Lower lobe of right lung (tissue), 2 donors: ENCODE measurements at places on chromosomes 11 and 22. TPM values are rescaled to one million over a fixed set of nuclear protein-coding genes. Genes with fewer than 3 reads are reported as not detected.

- no peaks in the 10 kb centered on the region for H3K27me3 ChIP-seq
- H3K4me3 ChIP-seq, result no peak overlapping the region
- H3K36me3 ChIP-seq, result no peaks in the 10 kb centered on the region
- DNase-seq, result no peak
These were observed 10.1 kb upstream of the NXPE1 start for GRCh38 chr11:114569801-114570200.

GRCh38 chr22:49322861-49323622 lies 504.6 kb downstream of the BRD1 start:
- no peaks in the 10 kb centered on the region for H3K36me3 ChIP-seq
- no peak overlapping the region for H3K27ac ChIP-seq
- DNase-seq, result peak; percentile 15
- no peak overlapping the region for H3K4me3 ChIP-seq

DNA sequence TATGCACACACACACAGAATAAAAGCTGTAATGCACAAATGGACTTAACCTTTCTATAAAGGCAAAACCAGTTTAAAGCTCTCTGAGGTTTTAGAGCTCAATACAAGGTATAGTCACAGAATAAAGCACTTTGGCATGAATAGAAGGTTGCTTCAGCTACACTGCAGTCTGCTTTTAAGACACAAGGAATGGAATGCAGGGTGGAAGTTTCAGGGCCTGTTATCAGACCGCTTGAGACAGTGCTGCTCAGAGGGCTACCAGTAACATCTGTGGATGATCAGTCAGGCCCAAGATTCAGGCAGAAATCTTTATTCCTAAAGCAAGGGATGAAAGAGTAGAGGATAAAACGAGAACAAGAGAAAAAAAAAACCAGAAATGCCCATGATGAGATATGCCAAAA lies 46.7 kb downstream of the CD44 start:
- H3K27ac ChIP-seq, result no peak overlapping the region
- H3K36me3 ChIP-seq, result peaks cover 90% of the 10 kb centered on the region
- no peaks in the 10 kb centered on the region for H3K27me3 ChIP-seq
- no peak overlapping the region for H3K4me3 ChIP-seq
- no peak for DNase-seq

The WNT11 gene
- total RNA-seq, result 9.2 TPM

GRCh38 chr11:88340366-88340935 lies 2.9 kb upstream of the CTSC start:
- H3K27ac ChIP-seq, result no peak overlapping the region
- no peak overlapping the region for H3K4me3 ChIP-seq
- H3K4me1 ChIP-seq, result peaks cover 20% of the 10 kb centered on the region
- no peaks in the 10 kb centered on the region for H3K27me3 ChIP-seq

GRCh38 chr11:130773244-130773820 lies 142.9 kb downstream of the SNX19 start:
- DNase-seq, result no peak
- no peaks in the 10 kb centered on the region for H3K36me3 ChIP-seq
- H3K4me1 ChIP-seq, result peaks cover 9% of the 10 kb centered on the region
- no peak overlapping the region for H3K4me3 ChIP-seq

The C11orf86 gene
- not detected for total RNA-seq

GRCh38 chr11:131392528-131393255 lies 22.3 kb downstream of the NTM start:
- no peaks in the 10 kb centered on the region for H3K27me3 ChIP-seq
- no peak overlapping the region for H3K27ac ChIP-seq
- H3K4me1 ChIP-seq, result no peaks in the 10 kb centered on the region
- H3K4me3 ChIP-seq, result no peak overlapping the region

DNA sequence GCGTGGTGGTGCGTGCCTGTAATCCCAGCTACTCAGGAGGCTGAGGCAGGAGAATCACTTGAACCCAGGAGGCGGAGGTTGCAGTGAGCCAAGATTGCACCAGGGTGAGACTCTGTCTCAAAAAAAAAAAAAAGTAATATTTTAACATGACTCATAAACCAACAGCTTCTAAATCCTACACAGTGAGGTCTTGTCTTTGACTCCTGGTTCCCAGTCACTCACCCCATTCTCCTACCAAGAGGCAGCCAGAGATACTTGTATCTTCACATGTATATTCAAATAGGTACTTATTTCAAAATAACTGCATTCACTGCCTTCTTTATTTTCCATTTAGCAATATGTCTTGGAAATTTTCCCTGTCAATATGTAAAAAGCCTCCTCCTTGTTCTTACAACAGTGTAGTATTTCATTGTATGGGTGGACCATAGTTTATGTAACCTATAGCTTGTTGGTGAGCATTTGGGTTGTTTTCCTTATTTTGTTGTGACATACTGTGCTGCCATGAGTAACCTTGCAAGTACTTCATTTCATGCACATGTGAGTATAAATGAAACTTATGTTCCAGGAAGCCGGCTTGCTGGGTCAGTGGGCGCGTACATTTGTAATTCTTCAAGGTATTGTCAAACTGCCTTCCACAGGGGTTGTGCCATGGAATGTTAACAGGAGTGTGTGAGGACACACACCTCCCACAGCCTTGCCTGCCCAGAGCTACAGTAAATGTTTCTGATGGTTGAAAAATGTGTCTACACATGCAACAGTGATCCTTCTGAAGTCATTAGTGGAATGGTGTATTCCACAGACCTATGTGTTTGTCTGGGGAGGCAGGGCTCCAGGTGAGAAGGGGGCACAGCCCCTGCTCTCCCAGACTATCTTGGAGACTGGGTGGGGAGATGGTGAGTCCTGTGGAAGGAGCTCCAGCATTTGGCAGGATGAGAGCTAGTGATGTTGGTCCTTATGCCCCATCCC lies 47.9 kb downstream of the OSBP2 start:
- DNase-seq, result no peak
- H3K4me3 ChIP-seq, result no peak overlapping the region
- no peak overlapping the region for H3K27ac ChIP-seq
- no peaks in the 10 kb centered on the region for H3K36me3 ChIP-seq

- peaks cover 21% of the 10 kb centered on the region for H3K4me1 ChIP-seq
- peak; percentile 96 for DNase-seq
- H3K36me3 ChIP-seq, result no peaks in the 10 kb centered on the region
- no peaks in the 10 kb centered on the region for H3K27me3 ChIP-seq
- H3K4me3 ChIP-seq, result peak within 1 kb of the TSS; percentile 71
These were observed at the start of gene RBFOX2 for GRCh38 chr22:36028646-36029405. Gene RBFOX2 (minus strand): TSS chr22:36028824. CDS start chr22:36028425, 399 bp downstream.

- H3K36me3 ChIP-seq, result no peaks in the 10 kb centered on the region
- peaks cover 14% of the 10 kb centered on the region for H3K4me1 ChIP-seq
- peak within 1 kb of the TSS; percentile 46 for H3K4me3 ChIP-seq
- peaks cover 73% of the 10 kb centered on the region for H3K27me3 ChIP-seq
- no peak for DNase-seq
- no peak within 1 kb of the TSS for H3K27ac ChIP-seq
These were observed at the start of gene B3GAT1 for GRCh38 chr11:134412203-134413042. Gene B3GAT1 (minus strand): TSS chr11:134412242. CDS start chr11:134387659, 24,583 bp downstream.

DNA sequence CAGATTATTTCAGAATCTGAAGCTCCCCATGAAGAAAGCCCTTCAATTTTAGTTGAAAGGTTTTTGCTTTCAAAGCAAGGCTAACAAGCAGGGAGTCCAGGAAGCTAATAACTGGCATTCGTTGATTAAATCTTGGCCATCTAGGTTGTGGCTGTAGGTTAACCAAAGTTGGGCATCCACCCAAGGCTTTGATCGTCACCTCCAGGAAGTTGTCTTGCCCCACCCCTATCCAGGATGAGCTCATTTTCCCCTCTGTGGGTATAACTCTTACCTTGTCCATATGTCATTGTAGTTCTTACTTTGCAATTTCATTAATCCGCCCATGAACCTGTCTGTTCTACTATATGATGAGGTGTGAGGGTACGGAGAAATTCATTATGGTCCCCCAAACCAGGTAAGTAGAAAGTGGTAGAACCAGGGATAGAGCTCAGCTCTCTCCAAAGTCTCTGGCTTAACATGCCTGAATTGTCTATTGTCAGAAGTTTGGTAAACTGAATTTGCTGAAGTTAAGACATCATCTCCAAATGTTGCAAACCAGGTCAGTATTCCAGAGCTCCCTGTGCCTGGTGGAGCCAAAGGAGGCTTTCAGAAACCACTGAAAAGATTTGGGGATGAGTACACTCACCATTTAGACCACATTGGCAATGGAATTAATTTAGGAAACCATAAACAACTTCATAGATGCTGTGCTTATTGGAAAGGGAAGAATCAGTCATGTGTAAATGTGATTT lies 97.1 kb downstream of the CD44 start:
- peaks cover 36% of the 10 kb centered on the region for H3K4me1 ChIP-seq
- H3K36me3 ChIP-seq, result peaks cover 2% of the 10 kb centered on the region
- H3K27me3 ChIP-seq, result no peaks in the 10 kb centered on the region

DNA sequence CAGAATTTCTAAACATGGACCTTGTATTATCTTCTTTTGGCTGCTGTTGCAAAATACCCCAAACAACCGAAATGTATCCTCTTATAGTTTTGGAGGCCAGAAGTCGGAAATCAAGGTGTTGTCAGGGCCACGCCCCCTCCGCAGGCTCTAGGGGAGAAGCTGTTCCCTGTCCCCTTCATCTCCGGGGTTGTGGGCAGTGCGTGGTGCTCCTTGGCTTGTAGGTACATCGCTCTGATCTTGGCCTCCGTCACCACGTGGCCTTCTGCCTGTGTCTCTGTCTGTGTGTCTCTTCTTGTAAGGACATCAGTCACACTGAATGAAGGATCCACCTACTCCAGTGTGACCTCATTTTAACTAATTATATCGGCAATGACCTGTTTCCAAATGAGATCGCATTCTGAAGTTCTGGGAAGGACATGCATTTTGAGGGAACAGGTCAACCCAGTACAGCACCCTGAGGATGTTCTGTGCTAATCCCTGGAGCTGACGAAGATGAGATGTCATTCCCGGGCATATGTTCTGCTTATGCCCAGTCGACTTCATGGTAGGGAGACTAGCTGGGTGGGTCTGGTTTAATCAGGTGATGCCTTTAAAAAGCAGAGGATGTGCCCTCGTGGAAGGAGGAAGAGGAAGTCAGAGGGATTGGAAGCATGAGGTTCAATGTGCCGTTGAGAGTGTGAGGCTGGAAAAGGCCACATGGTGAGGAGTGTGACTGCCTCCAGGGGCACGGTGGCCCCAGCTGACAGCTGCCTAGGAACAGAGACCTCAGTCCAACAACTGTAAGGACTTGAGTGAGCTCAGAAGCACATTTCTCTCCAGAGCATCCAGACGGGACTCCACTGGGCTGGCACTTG lies 531.1 kb downstream of the TBC1D22A start:
- peaks cover 6% of the 10 kb centered on the region for H3K4me1 ChIP-seq
- no peaks in the 10 kb centered on the region for H3K36me3 ChIP-seq
- no peak overlapping the region for H3K4me3 ChIP-seq
- no peak for DNase-seq
- peaks cover 6% of the 10 kb centered on the region for H3K27me3 ChIP-seq

GRCh38 chr11:22415476-22415875 lies 77.3 kb downstream of the SLC17A6 start:
- no peaks in the 10 kb centered on the region for H3K36me3 ChIP-seq
- no peaks in the 10 kb centered on the region for H3K4me1 ChIP-seq
- no peak for DNase-seq
- no peaks in the 10 kb centered on the region for H3K27me3 ChIP-seq
- H3K4me3 ChIP-seq, result no peak overlapping the region
- no peak overlapping the region for H3K27ac ChIP-seq

DNA sequence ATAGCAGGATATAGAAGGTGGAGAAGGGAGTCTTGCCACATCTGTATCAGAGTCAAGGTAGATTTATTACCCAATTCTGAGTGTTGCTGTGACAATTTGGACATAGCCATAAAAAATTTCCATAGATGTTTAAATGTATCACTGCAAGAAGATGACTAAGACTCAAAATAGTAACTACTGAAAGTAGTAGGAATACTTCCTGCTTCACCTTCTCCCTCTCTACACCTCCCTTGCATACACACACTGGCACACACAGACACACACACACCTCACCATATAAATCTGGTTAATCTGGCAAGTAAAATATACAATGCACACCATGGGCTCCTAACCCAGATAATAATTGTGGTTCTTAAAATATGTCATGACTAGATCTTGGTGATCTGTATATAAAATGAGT lies 5.2 kb upstream of the ZDHHC13 start:
- H3K27ac ChIP-seq, result no peak overlapping the region
- no peaks in the 10 kb centered on the region for H3K36me3 ChIP-seq
- H3K4me1 ChIP-seq, result peaks cover 7% of the 10 kb centered on the region
- no peak for DNase-seq
- H3K27me3 ChIP-seq, result peaks cover 4% of the 10 kb centered on the region

- H3K36me3 ChIP-seq, result no peaks in the 10 kb centered on the region
- peaks cover 13% of the 10 kb centered on the region for H3K4me1 ChIP-seq
- H3K4me3 ChIP-seq, result no peak overlapping the region
- peak overlapping the region; percentile 43 for H3K27ac ChIP-seq
- peak; percentile 66 for DNase-seq
These were observed 27.7 kb downstream of the OR6Q1 start for GRCh38 chr11:58058276-58059006.

The P2RY6 gene
- total RNA-seq, result 3.6 TPM

DNA sequence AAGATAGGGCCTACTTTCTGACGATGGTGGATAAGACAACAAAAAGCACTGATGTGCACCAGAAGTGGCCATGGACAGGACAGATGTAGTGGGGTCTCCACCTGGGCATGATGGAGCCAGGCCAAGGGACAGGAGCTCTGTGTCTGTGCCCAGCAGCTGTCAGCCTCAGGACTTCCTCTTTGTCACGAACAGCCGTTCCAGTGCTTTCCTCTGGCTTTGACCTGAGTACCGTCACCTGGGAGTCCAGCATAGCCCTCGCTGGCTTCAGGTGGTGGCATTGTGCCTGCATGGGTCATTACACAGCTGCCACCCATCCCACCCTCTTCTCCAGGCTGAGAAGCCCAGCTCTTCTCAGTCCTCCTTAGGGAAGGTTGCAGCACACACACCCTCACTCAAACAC lies 137.8 kb downstream of the GRIK4 start:
- no peaks in the 10 kb centered on the region for H3K27me3 ChIP-seq
- H3K4me3 ChIP-seq, result no peak overlapping the region
- H3K36me3 ChIP-seq, result no peaks in the 10 kb centered on the region
- no peak for DNase-seq
- H3K4me1 ChIP-seq, result no peaks in the 10 kb centered on the region

- no peaks in the 10 kb centered on the region for H3K36me3 ChIP-seq
- no peaks in the 10 kb centered on the region for H3K4me1 ChIP-seq
- no peaks in the 10 kb centered on the region for H3K27me3 ChIP-seq
- H3K27ac ChIP-seq, result no peak overlapping the region
- H3K4me3 ChIP-seq, result no peak overlapping the region
These were observed 40.7 kb upstream of the TTC12 start for GRCh38 chr11:113273720-113274119.

The MS4A15 gene
- 113 TPM for total RNA-seq

The ANO3 gene
- total RNA-seq, result 0.27 TPM

The BATF2 gene
- 8.6 TPM for total RNA-seq

DNA sequence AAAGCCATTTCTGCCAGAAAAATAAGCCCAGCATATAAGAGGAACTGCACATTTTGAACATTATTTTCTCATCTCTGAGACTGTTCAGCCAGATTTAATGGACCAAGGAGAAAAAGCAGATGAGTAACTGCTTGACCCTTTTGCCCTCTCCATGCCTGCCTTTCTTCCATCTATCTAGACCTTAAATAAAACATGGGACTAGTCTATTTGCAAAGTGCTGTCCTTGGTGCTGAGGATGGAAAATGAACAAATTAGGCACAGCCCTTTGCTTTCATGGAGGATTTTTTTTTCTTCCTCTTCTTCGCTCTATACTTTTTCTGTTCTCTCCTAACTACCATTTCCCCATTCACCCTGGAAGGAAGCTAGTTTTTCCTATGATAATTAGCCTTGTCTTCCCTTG lies 361.3 kb downstream of the GRM5 start:
- H3K4me3 ChIP-seq, result no peak overlapping the region
- H3K27me3 ChIP-seq, result no peaks in the 10 kb centered on the region
- no peaks in the 10 kb centered on the region for H3K4me1 ChIP-seq
- H3K36me3 ChIP-seq, result no peaks in the 10 kb centered on the region
